ENCODE measurements at places on chromosomes 3 and 15. TPM values are rescaled to one million over a fixed set of nuclear protein-coding genes. Genes with fewer than 3 reads are reported as not detected.

The ALS2CL gene
- 0.71 TPM for total RNA-seq

- H3K27me3 ChIP-seq = no peaks in the 10 kb centered on the region
- no peak overlapping the region for H3K4me3 ChIP-seq
- H3K36me3 ChIP-seq = no peaks in the 10 kb centered on the region
- H3K27ac ChIP-seq = no peak overlapping the region
- DNase-seq = no peak
Observed at GRCh38 chr3:117510396-117510795, 800.8 kb downstream of the TUSC7 start.

DNA sequence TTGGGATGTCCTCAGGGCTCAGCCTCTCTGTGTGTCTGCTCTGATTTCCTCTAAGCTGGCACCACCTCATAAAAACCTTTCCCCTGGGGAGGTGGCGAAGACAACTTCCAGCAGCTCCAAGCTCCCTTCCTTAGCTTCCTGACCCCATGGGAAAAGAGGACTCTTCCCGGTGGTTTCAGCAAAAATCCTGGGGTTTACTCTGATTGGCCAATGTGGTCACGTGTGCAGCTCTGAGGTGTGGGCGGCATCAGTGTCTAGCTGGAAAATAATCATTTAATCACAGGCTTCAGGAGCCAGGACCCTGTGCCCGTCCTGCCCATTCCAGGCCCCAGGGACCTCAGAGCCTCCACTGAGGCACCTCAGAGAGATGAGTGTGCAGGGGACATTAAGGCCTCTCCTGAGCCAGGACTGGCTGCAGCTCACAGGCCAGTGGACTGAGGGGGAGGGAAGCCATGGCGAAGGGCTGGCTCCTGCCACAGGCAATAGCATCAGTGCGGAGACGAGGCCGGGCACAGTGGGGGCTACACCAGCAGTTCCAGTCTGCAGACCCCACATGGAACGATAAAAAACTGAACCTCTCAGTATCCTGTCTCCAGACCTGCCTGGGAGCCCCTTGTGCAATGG lies 104.1 kb downstream of the TPRA1 start:
- H3K27ac ChIP-seq = no peak overlapping the region
- no peak for DNase-seq
- H3K4me1 ChIP-seq = peaks cover 9% of the 10 kb centered on the region
- no peak overlapping the region for H3K4me3 ChIP-seq
- H3K36me3 ChIP-seq = no peaks in the 10 kb centered on the region

The ISLR gene
- total RNA-seq = 0.68 TPM

The STRIT1 gene
- total RNA-seq = not detected

DNA sequence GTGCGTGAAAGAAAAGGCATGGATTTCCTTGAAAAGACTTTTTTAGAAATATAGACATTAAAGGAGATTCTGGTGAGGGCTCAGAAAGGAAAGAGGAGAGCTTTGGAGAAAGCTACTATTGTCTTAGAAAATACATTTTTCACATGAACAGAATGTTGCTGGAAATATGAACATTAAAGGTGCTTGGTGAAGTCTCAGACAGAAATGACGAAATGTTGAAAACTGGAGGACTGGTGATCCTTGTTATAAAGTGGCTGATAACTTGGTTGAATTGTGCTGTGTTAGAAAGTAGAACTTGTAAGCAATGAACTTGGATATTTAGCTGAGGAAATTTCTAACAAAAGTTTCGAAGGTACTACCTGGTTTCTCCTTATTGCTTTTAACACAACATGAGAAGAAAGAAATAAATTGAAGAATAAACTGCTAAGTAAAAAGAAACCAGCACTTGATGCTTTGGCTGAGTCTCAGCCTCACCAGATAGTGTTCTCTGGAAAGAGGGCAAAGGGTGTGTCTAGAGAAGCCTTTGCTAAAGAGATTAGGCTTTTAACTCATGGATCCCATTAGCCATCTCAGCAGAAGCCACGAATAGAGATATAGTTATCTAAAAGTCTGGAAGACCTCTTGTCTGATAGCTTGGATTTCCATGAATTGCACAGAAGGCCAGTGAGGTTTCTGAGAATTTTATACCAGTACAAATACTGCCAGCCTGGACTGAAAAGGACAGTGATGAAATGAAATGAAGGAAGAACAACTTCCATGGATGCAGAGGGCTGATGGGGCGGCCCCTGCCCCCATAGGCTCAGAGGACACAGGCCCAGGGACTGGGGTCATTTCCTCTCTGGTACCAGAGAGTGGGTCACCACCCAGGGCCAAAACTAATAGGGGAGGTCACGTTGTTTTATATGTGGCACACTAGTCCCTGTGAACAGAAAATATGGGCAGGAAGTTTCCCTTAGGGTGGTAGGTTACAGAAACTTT lies 91.5 kb downstream of the RPL22L1 start:
- DNase-seq = no peak
- no peaks in the 10 kb centered on the region for H3K36me3 ChIP-seq
- no peaks in the 10 kb centered on the region for H3K4me1 ChIP-seq
- no peaks in the 10 kb centered on the region for H3K27me3 ChIP-seq
- H3K27ac ChIP-seq = no peak overlapping the region
- H3K4me3 ChIP-seq = no peak overlapping the region

All from neural progenitor cell (in vitro differentiated cells).